Stimulated activated CD8-positive, alpha-beta memory T cell treated with anti-CD3 and anti-CD28 coated beads, Interleukin-4, amount 100 ng/mL, for 48 hours (primary cell): ENCODE measurements at places on chromosomes 13 and 19.

- DNase-seq: no peak
Measured at GRCh38 chr13:39781381-39781780, 125.9 kb downstream of the COG6 start.

GRCh38 chr19:5966215-5966614, 11.7 kb downstream of the RANBP3 start:
- no peak for DNase-seq

GRCh38 chr13:78620936-78621470, 17.7 kb upstream of the POU4F1 start:
- DNase-seq: no peak

GRCh38 chr13:74251778-74252519, 117.7 kb upstream of the KLF12 start:
- DNase-seq: no peak

GRCh38 chr19:38836159-38836982, 4.8 kb upstream of the ECH1 start:
- DNase-seq: no peak
